ENCODE measurements at places on chromosomes 5 and 9.
A peak's percentile ranks its signal among the peaks of the same experiment; 100 is the strongest.

DNA sequence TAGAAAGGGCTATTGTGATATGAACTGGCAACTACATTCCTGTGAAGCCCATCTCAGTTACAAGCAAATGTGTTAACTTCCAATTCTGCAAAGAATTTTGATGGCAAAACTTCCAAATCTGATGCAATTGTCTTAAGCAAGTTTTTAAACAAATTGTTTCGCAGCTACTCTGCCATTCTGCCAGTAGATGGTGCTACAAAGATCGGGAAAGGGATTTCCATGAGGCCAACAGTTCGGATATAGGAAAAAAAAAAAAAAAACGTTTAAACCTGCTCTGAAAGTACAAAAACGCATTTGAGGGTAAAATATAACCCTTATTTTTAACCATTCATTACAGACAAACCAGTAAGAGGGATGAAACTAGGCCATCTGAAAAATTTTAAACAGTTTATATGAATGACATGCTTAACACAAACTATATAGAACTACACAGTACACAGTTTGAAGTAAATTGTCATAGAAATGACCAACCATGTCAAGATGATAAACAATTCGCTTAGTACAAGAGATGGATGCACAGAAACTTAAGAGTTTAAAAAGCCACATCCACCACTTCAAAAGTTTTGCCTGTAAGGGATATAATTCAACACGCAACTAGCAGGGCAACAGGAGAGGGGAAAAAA is 2.2 kb downstream of the HNRNPA0 start:
- no peak for DNase-seq

DNA sequence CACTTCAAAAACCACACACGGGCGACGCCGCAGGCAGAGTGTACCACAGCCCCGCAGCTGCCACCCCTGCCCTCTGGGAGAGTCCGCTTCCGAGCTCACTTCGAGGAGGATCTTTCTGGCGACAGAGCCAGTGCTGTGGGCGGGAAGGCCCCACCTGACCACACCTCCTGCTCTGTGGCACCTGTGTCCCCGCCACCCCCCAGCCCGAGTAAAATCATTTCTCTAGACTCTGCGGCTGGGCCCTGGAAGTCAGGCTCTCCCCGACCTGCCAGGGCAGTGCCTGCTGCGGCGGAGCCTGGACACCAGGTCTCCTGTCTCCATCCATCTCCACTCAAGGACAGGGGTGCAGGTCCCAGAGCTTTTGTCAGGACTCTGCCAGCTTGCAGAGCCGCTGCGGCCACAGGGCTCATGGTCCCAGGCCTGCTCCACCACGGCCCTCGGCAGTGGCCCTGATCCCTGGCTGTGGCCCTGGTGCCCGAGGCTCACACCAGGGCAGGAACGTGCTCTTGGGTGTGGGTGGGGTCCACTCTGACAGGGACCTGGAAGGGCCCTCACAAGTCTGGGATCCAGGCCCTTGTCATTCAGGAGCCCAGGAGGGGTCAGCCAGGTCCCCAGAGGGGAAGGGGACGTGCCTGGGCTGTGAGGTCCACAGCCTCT is 20.9 kb upstream of the CAMSAP1 start:
- DNase-seq: no peak

GRCh38 chr5:604391-604831 is 7.7 kb upstream of the CEP72 start:
- no peak for DNase-seq

DNA sequence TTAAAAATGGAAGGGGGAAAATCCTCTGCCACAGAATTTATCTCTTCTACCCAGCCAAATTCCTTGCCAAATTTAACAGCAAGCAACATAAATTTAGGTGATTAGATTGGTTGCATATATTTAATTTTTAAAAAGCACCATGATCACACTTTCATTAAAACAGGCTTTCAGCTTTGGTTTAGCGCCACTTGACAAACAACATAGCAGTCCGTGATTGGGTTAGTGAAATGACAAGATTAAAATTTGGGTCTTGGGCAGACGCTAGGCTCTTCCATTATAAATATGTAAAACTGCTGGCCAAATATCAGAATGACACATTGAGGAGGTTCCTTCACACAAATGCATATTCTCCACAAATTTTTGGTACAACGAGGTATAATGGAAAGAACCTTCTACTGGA is 58.2 kb upstream of the CER1 start:
- no peak for DNase-seq

- no peak for DNase-seq
Observed at GRCh38 chr9:78297672-78297961, 692 bp downstream of the PSAT1 start.

DNA sequence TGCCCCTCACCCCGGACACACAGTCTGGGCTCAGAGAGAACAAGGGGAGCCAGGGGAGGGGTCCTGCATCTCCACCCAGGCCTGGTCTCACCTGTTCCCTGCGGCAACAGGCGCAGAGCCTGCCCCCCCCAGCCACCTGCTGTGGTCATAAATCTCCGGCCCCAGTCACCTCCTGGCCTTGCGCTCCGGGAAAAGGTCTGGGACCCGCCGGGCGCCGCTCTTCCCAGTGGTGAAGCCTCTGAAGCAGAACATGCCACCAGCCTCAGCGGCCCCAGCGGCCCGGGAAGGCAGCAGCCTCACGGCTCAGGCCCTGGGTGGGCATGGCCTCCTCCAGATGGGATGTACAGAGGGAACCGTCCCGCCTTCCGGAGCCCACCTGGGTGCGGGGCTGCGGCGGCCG is 20.6 kb downstream of the NOTCH1 start:
- no peak for DNase-seq

DNA sequence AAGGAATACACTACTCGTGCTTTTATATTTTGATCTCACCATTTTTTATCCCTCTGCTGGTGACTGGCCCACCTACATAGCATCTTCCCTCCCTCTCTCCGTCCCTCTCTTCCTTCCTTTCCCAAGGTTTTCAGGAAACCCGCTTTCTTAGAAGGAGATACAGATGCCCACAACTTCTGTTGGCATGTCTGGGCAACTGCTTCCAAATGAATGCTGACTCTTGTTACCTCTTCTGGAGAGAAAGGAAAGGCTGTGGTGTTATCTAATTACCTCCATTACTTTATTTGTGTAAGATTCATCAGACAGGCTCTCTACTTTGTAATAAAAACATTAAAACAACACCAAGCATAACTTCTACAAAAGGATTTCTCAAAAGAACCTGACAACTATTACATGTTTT is 20.2 kb downstream of the FANCC start:
- DNase-seq: no peak

GRCh38 chr5:89034588-89034987 is 151.6 kb upstream of the MEF2C start:
- DNase-seq: no peak

- no peak for DNase-seq
Observed at GRCh38 chr9:136023410-136024225, 62.4 kb upstream of the UBAC1 start.

DNA sequence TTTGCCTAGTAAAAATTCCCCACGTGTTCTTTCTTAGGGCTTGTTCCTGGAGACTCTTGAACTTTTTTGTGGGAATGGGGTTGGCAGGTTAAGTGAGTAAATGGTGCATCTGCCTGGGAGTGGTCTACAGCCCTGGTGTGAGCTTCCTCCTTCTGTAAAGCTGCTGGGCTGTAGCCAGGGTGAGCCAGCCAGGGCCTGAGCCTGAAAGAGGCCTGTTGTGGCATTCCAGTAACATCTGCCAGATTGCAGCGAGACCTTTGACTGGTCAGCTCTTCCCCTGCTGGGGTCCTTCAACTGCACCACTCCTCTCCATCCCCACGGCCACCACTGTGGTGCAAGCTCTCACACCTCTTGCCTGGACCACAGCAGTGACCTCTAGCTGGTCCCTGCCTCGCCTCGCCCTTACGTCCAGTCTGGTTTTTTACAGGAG is 47.5 kb downstream of the SLC22A5 start:
- DNase-seq: no peak

- DNase-seq: no peak
Observed at GRCh38 chr5:176359658-176360057, 1.9 kb downstream of the KIAA1191 start.

GRCh38 chr5:132999246-132999645 is 27.1 kb downstream of the ZCCHC10 start:
- no peak for DNase-seq

GRCh38 chr9:123820139-123820538 is 109.8 kb downstream of the DENND1A start:
- no peak for DNase-seq

DNA sequence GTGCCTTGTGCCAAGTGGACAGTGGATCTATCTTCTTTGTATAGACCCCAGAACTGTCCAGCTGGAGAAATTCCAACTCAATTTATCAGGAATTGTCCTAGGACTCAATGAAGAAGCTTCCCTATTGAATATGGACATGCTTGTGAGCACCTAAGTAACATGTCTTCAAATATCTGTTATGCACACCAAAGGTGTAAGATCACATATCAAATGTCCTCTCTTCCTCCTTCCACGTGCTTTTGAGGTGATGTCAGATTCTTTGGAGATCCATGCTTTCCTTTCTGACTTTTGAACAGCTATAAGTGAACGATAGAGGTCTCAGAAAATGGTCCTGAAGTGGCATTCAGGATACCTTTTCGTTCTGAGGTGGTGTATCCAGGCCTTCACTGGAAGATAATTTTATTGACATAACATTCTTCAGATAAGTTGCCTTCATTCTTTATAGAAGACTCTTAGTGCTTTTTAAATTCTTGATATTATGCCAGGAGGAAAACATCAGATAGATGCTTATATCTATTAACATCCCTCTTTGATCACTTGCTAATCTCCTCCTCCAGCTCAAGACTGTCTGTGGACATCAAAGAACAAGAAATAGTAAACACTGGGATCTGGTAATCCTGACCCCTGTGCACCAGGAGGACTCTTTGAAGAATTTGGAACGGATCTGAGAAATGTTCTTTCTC is 246.4 kb downstream of the SMARCA2 start:
- DNase-seq: no peak

- no peak for DNase-seq
Observed at GRCh38 chr9:132041798-132042197, 37.9 kb downstream of the MED27 start.

DNA sequence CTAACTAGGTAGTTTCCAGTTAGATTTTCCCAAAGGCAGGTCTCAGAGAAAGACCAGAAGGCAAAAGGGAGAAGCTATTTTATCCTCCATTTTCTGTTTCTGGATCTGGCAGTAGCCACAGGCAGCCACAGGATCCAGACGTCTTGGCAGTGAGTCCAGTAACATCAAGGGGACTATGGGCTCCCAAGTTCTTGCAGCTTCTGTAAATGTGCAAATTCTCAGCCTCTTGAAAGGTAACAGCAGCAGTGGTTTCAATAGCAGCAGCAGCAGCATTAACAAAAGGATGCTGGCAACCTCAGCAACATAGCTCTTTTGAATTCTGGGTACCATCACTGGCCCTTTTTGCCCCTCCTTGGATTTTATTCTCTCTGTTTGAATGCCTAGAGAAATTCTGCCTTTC is 27.1 kb upstream of the IL33 start:
- DNase-seq: no peak

GRCh38 chr9:134986957-134987356 is 69.2 kb upstream of the FCN1 start:
- DNase-seq: no peak

- no peak for DNase-seq
Observed at GRCh38 chr5:36820900-36821299, 55.7 kb upstream of the NIPBL start.

- DNase-seq: no peak
Observed at GRCh38 chr5:64000096-64000495, 37.9 kb upstream of the HTR1A start.

DNA sequence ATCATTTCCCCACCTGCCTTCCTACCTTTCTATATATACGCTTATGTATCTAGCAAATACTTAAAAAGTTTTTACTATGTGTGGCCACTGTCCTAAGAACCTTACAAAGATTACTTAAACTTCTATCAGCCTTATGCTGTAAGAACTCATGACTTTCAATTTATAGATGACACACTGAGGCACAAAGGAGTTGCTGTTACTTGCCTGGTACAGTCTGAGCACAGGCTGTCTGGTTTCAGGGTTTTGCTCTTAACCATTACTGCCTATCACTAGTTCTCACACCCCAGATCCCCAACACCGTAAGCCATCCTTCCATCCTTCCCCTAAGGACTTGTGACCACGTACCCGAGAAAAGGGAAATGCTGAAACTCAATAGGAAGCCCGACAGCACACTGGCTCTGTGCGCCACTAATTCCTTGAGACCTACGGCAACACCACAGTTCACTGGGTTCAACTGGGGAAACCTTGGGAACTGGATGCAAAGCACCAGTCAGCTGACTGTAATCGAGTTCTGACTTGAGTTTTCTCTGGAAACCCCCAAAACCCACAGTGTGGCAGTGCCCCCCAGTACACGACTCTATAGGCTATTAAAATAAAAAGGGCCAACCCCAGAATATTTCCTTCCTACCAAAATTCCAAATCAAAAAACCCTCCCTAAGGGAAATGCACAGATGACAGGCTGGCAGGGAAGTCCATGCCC is 56.0 kb downstream of the AUH start:
- DNase-seq: no peak

DNA sequence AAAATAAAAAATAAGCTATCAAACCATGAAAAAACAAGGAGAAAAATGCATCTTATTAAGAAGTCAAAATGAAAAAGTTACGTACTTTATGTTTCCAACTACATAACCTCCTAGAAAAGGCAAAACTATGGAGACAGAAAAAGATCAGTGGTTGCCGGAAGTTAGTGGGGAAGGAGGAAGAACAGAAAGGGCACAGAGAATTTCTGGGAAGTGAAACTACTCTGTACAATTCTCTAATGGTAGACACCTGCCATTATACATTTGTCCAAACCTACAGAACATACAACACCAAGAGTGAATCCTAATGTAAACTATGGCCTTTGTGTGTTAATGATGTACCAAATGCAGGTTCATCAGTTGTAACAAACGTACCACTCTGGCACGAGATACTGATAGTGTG is 25.3 kb downstream of the SMU1 start:
- DNase-seq: no peak

DNA sequence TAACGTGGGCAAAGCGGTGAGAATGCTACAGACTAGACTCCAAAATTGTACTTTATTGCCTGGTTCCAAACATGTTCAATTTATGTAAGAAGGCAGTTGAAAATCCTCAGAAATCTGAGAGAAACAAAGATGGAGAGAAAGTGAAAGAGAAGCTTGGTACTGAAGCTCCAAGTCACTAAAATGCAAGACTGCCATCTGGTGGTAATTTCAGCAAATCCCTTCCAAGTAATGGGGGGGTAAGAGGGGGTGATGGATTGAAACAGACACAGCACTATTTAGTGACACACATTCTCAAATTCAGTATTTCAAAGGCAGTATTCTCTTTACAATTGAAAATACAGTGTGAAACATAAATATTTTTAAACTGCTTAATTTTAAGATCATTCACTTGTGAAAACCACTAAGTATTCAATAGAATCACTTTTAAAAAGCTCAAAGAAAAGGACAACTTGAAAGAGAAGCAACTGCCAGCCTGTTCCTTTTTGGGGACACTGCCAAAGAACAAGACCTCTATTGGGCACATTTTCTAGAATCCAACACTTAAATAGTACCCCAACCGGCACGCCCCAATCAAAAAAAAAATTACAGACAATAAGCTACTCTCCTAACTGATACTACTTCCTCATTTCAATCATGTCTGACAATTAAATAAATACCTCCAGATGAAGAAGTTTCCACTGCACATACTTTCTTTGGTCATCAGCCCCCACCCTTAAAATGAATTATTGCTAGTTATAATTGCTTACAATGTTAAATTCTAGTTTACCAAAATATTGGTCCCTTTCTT is 131.5 kb downstream of the AGTPBP1 start:
- peak; percentile 22 for DNase-seq

GRCh38 chr5:68499987-68500386 is 284.4 kb downstream of the PIK3R1 start:
- no peak for DNase-seq
